ENCODE measurements at places on chromosomes 1 and 21.
A peak's percentile ranks its signal among the peaks of the same experiment; 100 is the strongest.

GRCh38 chr21:25658427-25659035 lies 19.5 kb downstream of the JAM2 start:
- no peak for DNase-seq

- DNase-seq = no peak
Measured at GRCh38 chr1:94983171-94983739, 56.3 kb upstream of the CNN3 start.

- DNase-seq = peak; percentile 12
Measured at GRCh38 chr1:85199667-85200462, 951 bp downstream of the SYDE2 start.

DNA sequence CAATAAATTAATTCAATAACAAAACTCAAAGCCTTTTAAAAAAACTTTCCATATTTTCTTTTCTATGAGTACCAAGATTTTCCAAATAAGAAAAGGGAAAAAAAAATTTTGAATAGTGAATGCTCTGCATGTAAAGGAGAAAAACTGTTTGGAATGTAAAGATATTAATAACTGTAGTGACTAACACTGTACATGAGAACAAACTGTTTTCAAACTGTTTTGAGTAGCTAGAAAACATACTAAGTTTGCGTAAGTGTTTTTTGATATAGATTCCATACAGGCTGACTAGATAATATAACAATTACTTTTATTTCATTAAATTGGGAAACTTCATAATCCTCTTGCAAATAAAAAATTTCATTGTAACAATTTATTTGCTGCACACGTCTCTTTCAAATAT lies 150.5 kb downstream of the DPYD start:
- no peak for DNase-seq

- DNase-seq = no peak
Measured at GRCh38 chr1:21325231-21325718, 35.0 kb upstream of the ECE1 start.

- no peak for DNase-seq
Measured at GRCh38 chr1:234093741-234094140, 189.3 kb downstream of the SLC35F3 start.

Data from stimulated activated CD8-positive, alpha-beta memory T cell treated with anti-CD3 and anti-CD28 coated beads, Interleukin-7, amount 100 ng/mL, for 4 hours (primary cell).